ENCODE measurements at places on chromosomes 3 and 15. TPM values are rescaled to one million over a fixed set of nuclear protein-coding genes. Genes with fewer than 3 reads are reported as not detected.

- DNase-seq: no peak
Measured at GRCh38 chr3:185648396-185648795, 62.3 kb downstream of the SENP2 start.

DNA sequence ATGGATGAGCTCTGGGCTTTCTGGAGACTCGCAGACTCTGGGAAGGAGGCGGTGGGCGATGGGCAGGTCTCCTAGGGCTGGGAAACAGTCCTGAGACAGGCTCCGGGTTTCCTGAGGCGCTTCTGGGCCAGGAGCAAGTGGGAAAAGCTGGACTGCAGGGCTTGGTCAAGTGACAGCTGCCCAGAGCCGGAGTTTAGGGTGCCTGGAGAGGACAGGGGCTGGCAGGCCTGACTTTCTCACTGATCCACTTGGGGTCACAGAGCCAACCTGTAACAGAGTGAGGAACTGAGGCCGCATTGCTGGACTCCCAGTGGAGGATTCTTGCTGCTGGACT, 107.9 kb downstream of the APBA2 start:
- DNase-seq: no peak

DNA sequence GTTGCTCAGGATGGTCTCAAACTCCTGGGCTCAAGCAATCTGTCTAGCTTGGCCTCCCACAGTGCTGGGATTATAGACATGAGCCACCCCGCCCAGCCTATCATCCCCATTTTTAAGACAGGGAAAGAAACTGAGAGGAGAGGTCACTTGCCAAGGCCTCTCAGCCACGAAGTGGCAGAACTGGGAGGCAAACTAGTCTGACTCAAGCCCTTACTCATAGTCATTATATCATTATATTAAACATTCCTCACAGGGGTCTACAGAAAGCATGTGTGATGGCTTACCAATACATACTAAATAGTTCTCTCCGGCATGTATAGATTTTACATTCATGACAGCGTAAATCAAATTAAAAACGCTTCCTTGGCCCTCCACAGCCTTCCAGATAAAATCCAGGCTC, 62.0 kb upstream of the ZBTB38 start:
- no peak for DNase-seq

DNA sequence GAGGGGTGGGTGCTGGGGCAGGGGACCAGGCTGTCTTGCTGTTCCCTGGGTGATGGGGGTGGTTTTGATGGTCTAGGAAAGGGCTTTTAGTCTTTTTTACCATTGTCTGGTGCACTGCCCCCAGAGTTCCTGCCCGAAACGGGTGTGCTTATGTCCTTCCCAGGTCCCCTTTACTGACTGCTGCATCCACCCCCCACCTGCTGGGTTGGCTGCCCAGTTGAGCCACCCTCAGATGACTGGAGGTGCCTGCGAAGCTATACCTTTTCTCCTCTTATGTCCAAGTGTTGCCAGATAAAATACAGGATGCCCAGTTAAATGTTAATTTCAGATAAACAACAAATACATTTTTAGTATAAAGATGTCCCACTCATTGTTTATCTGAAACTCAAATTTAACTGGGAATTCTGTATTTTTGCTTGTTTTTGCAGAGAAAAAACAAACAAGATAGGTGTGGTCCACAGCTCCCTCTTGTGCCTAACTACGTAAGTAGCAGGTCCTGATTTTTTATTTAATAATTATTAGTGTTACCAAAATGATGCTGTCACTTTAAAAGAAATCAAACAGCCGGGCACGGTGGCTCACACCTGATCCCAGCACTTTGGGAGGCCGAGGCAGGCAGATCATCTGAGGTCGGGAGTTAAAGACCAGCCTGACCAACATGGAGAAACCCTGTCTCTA, 6.1 kb upstream of the RPP14 start:
- DNase-seq: no peak

DNA sequence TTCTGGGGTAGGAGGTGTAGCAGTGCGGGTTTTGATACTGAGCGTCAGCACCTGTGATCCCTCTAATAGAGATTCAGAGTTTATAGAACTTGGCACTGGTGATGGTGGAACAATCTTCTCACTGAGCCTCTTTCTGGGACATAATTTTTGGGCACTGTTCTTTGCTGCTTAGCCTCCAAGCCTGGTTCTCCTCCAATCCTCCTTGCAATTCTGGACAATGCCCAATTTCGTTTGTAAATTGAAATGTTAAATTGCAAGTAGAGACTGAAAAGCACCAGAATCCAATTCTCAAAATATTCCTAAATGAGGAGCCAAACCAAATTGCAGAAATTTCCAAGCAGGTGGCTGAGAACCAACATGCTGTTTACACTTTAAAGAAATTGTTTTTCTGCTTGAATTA, 149.8 kb upstream of the ABI3BP start:
- no peak for DNase-seq

DNA sequence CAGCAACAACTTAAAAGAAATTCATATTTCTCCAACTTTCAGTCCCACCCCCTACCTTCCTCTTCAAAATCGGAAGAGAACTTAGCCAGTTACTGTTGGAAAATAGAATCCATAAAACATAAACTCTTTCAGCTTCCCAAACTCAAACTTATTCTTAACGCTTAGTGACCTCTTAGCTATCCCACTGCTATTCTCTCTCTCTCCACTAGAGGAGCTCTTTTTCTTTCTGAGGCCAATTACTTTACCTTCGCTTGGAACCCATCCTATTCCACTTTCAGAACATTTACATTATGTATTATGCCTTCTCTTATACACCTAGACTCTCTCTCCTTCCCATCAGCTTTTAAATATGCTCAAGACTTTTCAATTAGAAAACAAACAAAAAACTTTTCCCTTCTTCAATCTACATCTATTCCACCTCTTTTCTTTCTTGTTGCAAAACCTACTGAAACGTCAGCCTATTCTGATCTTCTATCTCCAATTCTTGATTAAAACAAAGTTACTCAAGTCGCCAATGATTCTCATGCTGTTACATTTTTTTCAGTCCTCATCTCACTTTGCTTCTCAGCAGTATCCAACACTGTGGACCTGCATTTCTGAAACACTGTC, 13.4 kb upstream of the GHSR start:
- DNase-seq: no peak

DNA sequence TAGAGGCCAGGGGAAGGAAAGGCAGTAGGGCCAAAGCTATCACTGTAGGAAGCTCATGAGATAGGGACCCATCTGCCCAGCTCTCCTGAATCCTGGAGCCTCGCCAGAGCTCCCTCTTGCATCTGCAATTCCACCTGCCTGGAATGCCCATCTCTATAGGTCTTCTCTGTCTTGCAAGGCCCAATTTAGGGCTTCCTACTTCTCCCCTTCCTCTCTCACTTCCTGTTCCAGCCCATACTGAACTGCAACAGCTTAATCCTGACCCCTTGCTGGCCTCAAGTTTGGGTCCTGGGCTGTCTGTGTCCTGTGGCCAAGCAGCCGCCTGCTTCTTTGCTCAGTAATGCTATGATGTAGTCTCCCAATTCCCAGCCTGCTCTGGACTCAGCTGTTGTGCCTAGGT, 3.6 kb upstream of the PTPN23 start:
- DNase-seq: no peak

- no peak for DNase-seq
Measured at GRCh38 chr3:38604246-38604645, 45.2 kb downstream of the SCN5A start.

IMPG2 gene
- 3.0 TPM for total RNA-seq

EPHB1 gene
- total RNA-seq: 20.1 TPM

WNT7A gene
- total RNA-seq: 9.0 TPM
